ENCODE measurements at places on chromosomes 3 and 15. TPM values are rescaled to one million over a fixed set of nuclear protein-coding genes. Genes with fewer than 3 reads are reported as not detected.

DNA sequence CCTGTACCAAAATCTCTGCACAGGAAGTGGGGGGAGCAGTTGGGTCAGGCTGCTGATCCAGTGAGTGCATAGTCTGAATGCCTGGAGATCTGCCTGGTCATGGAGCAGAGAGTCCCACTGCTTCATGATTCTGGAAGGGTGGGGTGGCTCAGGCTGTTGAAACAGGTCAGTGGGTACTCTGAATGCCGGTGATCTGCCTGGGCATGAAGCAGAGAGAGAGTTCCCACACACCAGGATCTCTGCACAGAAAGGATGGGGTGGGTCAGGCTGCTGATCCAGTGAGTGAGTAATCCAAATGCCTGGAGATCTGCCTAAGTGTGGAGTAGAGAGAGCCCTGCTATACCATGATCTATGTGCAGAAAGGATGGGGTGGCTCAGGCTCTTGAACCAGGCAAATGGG, 16.1 kb upstream of the GCSAM start:
- no peak for DNase-seq

DNA sequence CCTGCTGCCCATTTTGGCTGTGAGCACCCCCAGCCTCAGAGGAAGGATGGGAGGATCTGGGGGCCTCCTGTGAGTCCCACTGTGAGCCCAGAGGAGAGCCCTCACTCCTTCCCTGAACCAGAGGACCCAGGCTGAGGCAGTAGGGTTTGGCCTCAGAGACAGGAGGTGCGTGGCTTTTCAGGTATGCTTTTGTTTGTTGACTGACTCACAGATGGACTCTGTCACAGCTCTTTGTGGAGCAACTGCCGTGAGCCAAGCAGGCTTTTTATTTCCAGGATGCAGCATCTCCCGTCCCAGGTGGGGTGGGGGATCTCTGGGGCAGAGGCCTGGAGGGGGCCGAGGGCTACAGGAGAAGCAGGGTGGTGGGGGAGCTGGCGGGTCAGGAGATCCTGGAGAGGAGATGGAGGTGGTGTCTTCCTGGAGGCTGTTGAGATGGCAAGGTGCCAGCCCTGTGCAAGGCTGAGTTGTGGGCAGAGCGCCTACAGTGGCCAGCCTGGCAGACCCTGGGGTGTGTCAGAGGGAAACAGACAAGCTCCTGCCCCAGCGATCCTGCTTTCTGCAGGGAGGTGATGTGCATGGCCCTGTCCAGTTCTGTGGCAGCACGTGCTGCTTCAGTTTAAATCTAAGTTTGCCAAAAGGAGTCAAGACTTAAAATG, 24.0 kb downstream of the PLXNA1 start:
- no peak for DNase-seq

- no peak for DNase-seq
These were observed 62.0 kb upstream of the BCL6 start for GRCh38 chr3:187807086-187807862.

GRCh38 chr15:38555686-38556334, 8.8 kb downstream of the RASGRP1 start:
- no peak for DNase-seq

- DNase-seq = no peak
These were observed 3.6 kb downstream of the RBMS3 start for GRCh38 chr3:29284497-29284896.

- DNase-seq = no peak
These were observed 50.4 kb downstream of the GLB1 start for GRCh38 chr3:33046521-33046920.

Gene SCN11A
- total RNA-seq = 0.15 TPM

Gene MUC13
- total RNA-seq = 3.9 TPM

Gene HTR3D
- not detected for total RNA-seq

Gene SSUH2
- total RNA-seq = not detected

Gene SNTN
- total RNA-seq = not detected

Gene CFAP100
- not detected for total RNA-seq

Gene SCAANT1
- total RNA-seq = not detected
